B cell (primary cell): ENCODE measurements at places on chromosomes 1 and 21. TPM values are rescaled to one million over a fixed set of nuclear protein-coding genes. Genes with fewer than 3 reads are reported as not detected.
A peak's percentile ranks its signal among the peaks of the same experiment; 100 is the strongest.

DNA sequence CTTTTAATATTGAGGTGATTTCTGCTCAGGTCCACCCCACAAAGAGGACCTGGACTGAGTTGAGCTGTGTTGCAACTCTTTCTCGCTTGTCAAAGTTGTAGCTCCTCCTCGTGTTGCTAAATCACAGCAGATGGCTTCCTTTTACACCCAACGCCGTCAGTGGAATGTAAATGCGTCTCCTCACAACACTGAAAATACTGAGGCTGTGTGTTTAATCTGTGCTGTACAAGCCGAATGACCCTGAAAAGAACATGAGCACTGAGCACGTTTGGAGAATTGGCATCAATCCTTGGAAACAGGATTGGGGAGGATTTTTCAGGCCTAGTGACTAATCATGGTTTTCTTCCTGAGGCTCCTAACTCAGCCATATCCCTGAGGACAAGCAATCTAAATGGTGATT, 196.0 kb downstream of the CRB1 start:
- no peak for DNase-seq

AADACL3 gene
- polyA plus RNA-seq: not detected in 2 replicates

DNA sequence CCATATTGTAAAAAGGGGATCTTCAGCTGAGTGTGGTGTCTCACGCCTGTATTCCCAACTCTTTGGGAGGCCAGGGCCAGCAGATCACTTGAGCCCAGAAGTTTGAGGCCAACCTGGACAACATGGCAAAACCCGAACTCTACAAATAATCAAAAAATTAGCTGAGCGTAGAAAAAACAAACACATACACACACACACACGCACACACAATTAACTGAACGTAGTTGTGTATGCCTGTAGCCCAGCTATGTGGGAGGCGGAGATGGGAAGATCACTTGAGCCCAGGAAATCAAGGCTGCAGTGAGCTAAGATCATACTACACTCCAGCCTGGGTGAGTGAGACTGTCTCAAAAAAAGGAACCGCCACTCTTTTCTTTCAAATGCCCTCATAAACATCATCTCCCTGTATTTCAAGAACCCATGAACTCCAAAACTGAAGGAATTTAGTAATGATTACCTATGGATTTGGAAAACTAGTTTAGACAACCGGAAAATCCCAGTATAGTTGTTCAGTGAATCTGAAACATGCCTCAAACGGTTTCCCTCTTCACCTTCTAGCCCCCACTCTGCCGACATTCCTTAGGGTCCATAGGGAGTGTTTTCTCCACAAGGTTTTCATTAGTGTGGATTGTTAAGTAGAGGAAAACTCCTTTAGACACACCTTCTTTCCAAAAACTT, 4.5 kb downstream of the TXNIP start:
- no peak for DNase-seq

KRTAP11-1 gene
- polyA plus RNA-seq: not detected in 2 replicates

DNA sequence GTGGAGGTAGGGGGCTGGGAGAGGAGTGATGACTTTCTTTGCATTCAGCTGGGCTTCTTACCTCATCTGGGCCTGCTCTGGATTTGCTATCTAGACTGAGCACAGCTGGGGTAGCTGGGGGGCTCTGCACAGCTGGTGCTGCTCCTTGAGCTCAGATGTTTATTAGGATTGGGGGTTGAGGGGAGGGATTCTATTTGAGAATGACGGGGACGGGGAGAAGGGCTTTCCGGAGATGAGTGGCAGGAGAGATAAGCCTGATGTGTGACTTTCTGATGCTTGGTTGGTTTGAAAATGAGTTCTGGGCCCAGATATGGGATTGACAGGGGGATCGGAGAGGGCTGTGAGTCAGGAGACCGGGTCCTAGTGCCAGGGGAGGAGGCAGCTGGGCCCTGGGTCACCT, 146.1 kb upstream of the CSF3R start:
- DNase-seq: no peak

DNA sequence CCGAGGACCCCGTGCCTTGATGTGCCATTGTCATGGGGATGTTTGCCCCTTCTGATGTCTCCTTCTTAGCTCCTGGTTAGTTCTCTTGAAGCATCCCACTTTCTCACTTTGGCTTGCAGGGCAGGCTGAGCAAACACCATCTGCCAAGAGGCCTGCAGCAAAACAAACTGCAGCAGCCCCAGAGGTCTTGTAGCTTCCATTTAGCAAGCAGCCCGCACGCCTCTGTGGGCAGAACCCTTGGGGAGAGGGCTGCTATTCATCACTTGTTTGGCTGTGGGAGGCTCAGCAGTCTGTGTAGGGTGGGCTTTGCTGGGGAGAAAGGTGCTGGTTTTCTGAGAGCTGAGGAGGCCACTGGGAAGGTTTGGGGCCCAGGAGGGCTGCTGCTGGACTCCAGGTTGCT, 56.7 kb downstream of the KCNC4 start:
- no peak for DNase-seq

SLC9C2 gene
- not detected in 2 replicates for polyA plus RNA-seq

CFHR2 gene
- polyA plus RNA-seq: not detected in 2 replicates

- no peak for DNase-seq
Observed at GRCh38 chr1:12601700-12602658, 16.0 kb downstream of the DHRS3 start.

DNA sequence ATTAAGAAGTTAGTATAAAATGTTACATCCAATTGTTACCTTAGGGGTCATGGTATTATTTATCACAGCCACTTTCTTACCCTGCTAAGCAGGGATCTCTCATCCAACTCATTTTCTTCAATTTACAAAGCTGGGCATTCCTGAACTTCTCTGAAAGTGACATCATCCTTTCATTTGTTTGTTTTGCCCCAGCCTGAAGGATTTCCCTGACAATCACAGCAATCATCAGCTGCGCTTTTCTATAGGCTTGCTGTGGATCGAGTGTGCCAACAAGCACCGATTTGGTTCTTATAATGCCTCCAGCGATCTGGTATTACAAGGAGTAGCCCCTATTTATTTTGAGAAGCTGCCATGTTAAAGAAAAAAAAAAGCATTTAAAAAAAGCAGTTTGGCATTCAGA, 240.2 kb downstream of the USH2A start:
- no peak for DNase-seq

GRCh38 chr1:78184460-78185072, 138.8 kb downstream of the GIPC2 start:
- DNase-seq: no peak

ID3 gene
- polyA plus RNA-seq: 83.0 and 212 TPM in 2 replicates

DNA sequence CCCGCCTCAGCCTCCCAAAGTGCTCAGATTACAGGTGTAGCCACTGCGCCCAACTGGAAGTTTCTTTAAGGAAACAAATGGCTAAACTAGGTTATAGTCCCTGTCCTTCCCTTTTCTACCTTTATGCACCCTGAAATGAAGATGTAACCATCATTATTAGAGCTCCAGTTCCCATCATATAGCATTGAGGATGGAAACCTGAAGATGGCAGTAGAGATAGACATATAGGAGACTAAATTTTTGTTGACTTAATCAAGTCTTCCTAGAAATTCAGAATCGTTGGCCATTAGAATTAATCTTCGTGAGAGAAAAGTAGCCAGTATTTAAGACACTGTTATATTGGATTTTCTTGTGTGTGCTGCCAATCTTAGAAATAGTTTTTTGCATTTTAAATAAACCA, 1016.3 kb upstream of the NCAM2 start:
- DNase-seq: no peak

- no peak for DNase-seq
Observed at GRCh38 chr1:230550428-230550827, 91.9 kb upstream of the COG2 start.

- DNase-seq: no peak
Observed at GRCh38 chr1:227540170-227541098, 22.9 kb upstream of the ZNF678 start.

DNA sequence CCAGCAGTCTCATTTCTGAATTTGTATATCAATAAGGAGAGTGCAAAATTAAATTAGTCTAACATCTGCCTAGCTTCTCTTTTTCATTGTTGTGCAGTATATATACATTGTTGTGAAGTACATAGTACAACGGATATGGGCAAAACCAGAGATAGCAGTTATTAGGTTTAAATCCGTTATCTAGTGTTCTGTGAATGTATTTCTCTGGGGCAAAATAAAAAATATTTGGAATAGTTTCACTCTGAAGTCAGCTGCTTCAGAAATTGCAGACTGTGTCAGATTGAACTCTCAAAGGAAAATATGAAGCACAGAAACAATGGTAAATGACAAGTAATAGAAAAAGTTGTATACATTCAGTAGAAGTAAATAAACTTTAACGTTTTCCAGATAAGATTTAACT, 836.5 kb upstream of the CXADR start:
- DNase-seq: no peak

RRP1 gene
- polyA plus RNA-seq: 9.6 and 11.7 TPM in 2 replicates

- DNase-seq: peak; percentile 67
Observed at GRCh38 chr1:204418174-204419063, 6.8 kb upstream of the PPP1R15B start.

DNA sequence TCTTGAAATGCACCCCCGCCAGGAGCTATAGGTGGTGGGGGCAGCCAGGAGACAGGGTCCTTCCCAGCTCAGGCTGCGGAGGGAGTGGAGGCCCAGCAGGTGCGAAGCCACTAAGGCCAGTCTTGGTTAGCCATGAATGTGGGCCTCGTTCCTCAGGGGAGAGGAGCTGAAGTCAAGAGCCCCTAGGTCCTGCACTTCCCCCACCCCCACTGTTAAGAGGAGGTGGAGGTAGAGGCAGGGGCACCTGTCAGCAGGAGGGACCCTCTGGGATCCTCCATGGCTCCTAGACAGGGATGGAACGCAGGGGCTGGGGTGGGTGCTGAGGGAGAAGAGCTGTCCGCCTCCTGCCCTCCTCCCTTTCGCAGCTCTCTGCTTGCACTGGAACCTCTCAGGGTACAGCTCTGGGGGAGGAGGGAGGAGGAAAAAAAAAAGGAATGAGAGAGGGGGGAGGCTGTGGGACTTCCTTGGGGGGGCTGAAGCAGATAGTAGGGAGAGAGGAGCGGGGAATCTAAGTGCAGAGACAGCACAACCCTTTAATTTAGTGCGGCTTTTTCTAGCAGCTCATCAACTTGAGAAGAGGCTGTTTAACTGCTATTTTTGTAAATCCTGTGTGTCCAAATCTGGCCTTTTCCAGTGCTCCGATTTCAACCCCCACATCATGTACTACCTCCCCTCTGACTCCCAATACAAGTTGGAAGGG, 37.0 kb downstream of the MATN1 start:
- DNase-seq: no peak

DNA sequence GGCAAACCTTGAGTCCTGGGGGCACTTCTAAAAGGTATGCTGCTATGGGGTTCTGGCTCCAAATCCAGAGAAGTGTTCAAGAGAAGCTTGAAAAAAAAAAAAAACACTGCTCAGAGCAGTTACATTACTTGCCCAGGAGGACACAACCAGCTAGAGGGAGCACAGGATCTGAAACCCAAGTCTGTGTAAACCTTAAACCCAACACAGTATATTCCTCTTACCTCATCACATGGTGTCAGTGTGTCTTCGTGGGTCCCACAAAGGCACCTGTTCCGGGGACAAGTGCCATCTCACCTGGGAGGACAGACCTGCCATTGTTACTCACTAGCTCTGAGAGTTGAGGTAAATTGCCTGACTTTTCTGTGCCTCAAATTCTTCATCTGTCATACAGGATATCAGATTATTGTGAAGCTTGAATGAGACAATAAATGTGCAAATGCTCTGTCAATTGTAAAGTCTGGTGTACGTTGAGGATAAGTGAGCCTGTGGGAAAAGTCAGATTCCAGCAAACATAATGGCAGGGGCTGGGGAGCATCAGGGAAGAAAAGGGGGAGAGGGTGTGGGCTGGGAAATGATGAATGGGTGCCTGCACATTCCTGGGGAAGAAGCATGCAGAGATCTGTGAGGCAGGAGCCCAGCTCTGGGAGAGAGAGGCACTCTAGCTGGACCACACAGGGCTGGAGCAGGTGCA, 170.4 kb upstream of the ZC3H12A start:
- DNase-seq: no peak

DNA sequence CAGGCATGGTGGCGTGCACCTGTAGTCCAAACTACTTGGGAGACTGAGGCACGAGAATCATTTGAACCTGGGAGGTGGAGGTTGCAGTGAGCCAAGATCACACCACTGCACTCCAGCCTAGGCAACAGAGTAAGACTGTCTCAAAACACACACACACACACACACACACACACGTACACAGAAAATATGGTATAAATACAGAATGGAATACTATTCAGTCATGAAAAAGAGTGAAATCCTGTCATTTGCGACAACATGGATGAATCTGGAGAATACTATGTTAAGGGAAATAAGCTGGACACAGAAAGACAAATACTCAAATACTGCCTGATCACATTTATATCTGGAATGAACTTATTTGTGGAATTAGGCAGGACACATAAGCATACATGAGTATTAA, 18.4 kb downstream of the FOXD2 start:
- no peak for DNase-seq

DNA sequence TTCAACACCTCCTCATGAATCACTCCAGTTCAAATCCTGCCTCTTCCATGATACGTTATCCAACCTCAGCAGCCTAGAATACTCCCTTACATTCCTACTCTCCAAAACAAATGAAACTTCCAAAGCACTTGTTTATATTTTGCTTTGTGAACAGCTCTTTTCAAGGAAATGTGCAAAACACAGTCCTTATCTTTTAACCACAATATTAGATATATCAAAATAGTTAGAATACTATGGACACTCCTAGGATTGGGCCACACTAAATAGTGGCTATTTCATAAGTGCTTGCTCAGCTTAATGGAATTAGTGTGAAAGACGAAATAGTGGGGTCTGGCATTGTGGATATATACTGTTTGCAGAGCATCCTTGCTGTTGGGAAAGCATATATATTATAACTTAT, 173.5 kb downstream of the ZC3H11B start:
- no peak for DNase-seq

DNA sequence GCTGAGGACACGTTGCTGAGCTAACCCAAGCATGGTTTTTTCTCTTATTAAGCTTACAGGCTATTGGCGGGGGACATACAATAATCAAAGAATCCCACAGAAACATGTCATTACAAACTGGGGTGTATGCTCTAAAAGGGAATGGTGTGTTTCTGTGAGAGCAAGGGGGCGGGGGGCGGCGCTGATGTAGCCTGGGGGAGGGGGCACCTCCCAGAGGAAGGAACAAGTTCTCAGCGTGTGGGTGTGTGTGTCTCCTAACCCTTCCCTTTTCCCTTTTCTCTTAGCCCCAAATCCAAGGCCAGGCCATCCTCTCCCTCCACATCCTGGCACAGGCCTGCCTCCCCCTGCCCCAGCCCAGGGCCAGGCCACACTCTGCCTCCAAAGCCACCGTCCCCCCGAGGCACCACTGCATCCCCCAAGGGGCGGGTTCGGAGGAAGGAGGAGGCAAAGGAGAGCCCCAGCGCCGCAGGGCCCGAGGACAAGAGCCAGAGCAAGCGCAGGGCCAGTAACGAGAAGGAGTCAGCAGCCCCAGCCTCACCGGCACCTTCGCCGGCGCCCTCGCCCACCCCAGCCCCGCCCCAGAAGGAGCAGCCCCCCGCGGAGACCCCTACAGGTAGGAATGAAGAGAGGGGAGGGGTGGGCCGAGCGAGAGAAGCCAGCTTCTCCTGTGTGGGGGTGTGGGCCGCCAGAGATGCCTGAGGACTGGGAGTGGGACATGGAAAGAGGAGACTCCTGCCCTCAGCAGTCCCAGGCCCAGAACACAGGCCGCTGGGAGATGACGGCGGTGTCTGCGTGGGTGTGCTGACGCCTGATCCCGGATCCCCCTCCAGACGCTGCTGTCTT, 21.9 kb downstream of the MAP7D1 start:
- no peak for DNase-seq
